ENCODE measurements at places on chromosomes 5 and 9.

GRCh38 chr5:36796155-36796554 is 80.4 kb upstream of the NIPBL start:
- DNase-seq, result no peak

- DNase-seq, result no peak
Observed at GRCh38 chr5:77908787-77909186, 132.6 kb upstream of the TBCA start.

DNA sequence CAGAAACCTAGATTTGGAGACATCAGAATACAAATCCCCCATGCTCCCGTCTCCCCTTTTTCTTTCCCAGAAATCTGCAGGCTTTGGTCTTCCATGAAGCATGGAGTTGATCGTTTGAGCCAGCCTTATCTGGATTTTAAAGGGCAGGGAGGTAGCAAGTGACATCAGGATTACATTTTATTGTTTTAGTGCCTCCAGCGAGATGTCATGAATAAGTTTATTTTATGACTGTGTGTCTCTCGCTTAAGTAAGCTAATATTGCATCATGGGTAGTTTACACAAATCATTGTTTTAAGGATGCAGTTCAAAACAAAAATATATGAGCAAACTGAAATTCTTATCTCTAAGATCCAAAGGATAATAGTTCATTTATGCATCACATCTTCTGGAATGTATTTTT is 50.7 kb upstream of the TNFSF8 start:
- DNase-seq, result peak; percentile 57

GRCh38 chr9:134461426-134461982 is 135.2 kb downstream of the RXRA start:
- peak; percentile 36 for DNase-seq

- no peak for DNase-seq
Observed at GRCh38 chr9:124347968-124348358, 67.3 kb downstream of the PSMB7 start.

DNA sequence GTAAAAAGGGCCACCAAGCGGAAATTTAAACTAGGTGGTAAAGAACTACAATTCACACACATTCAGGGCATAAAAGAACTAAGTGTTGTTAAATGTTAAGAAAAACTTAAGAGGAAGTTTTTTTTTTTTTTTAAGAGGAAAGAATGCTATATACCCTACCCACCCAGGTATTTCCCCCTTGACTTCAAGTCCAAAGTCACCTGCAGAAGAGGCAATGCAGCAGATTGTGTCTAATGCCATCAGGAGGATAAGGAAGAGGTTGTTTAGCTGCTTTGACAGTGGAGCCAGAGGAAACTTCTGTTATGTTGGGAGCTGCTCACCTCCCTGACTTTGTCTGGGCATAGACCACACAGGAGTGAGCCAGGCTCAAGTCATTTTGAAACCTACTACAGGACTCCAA is 69.2 kb downstream of the MPDZ start:
- no peak for DNase-seq

DNA sequence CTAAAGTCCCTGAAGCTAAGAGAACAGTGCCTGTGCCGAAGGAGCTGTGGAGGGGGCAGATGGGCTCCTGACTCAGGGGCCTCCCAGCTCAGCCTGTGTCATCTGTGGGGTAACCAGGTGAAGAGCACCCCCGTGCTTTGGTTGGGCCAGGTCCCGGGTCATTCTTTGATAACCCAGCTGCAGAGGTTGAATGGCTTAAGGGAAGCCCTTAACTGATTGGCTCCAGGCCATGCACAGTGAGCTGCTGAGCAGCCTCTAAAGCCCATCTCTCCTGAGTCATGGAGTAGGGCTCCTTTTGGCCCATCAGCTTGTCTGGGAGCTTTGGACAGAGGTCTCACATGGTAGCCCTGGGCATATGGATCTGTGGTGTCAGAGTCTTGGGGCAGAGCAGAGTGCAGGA is 28.7 kb downstream of the COL27A1 start:
- peak; percentile 45 for DNase-seq

GRCh38 chr9:124839612-124840299 is 13.5 kb upstream of the WDR38 start:
- peak; percentile 62 for DNase-seq

DNA sequence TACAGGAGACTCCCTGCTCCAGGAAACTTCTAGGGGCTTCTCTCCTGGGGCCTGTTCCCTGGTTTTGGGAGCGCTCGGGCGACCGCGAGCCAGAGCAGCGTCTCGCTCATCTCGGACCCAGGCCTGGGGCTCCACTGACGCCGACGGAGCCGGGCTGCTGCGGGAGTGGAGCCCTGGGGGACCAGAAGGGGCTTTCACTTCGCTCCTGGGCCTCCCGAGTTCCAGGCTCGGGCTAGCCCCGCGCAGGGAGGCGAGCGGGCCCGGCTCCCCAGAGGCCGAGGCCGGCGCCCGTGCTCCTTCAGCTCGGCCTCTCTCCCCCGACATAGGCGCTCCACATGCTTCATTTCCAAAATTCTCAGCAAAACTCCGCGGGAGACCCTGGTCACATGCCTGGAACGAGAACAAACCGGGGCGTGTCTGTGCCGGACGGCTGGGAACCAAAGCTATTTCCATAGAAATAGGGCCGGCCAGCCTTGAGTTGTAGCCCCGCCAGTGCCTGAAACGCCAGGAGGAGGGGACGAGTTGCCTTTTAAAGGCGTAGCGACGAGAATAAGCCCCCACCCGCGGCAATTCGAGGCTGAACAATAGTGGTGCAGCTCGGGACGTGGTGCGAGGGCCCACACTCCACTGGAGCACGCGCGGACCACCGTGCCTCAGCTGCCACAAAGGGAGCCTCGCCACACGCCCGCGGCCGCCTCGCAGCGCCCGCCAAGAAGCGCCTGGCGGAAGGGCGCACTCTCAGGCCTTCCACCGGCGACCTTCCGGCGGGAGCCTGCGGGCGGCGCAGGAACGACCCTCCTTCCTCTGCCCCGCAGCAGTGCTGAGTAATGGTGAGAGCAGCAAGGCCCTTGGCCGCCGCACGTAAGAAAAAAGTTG is 1.1 kb upstream of the G3BP1 start:
- peak; percentile 82 for DNase-seq

GRCh38 chr9:95073042-95073607 is 244.4 kb downstream of the FANCC start:
- DNase-seq, result peak; percentile 54

GRCh38 chr9:127611603-127611898 is 526 bp upstream of the STXBP1 start:
- DNase-seq, result no peak

GRCh38 chr5:165569551-165569950 is 2064.1 kb downstream of the MAT2B start:
- DNase-seq, result no peak

- no peak for DNase-seq
Observed at GRCh38 chr9:17480966-17481365, 97.9 kb upstream of the SH3GL2 start.

GRCh38 chr5:110803467-110804326 is 64.9 kb downstream of the SLC25A46 start:
- no peak for DNase-seq

DNA sequence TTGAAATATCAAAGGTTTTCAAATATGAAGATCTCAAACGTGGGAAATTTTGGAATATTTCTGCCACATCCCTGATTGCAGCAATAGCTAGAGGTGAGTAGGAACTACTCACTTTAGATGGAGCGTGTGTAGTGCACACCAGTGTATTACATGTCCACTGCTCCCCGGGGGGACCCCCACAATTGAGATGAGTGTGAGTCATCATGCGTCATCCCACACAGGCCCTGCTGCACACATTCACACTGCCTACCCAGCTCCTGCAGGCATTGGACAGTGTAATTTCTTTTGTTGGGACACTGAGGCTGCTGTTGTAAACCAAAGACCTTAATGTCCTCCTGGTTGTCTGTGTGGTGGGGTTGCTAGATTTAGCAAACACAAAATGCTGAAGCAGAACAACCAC is 280.0 kb downstream of the GAS1 start:
- peak; percentile 66 for DNase-seq

DNA sequence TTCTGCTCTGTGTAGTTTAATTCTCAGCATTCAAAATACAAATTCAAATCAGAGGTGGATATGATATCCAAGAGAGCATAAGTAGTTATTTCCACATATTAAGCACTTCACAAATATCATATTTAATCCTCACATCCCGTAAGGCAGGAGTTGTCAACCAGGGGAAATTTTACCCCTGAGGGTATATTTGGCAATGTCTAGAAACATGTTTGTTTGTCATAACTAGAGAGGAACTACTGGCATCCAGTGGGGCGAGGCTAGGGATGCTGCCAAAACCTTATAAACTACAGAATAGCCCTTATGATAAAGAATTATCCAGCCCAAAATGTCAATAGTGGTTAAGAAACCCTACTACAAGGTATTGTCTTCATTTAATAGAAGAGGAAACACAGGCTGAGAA is 619.4 kb downstream of the SLCO4C1 start:
- DNase-seq, result no peak

GRCh38 chr9:133830310-133830709 is 92.2 kb upstream of the SARDH start:
- DNase-seq, result peak; percentile 24

DNA sequence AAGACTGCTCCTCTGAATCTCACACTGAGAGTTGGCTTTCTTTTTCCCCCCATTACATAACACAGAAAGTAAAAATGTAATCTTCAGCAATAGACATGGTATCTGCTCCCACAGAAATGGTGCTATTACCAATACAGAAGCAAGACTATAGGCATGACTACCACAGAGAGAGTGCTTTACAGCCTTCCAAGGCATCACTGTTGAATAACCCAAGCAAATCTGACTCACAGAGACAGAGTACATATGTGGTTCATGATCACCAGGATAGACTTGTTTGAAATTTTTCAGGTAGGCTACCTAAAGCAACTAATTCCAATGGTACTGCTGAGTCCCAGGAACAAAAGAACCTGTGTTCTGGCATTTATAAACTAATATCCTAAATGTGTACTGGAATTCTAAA is 1373.4 kb upstream of the C9orf72 start:
- DNase-seq, result no peak

- peak; percentile 15 for DNase-seq
Observed at GRCh38 chr5:119355244-119355638, 578 bp upstream of the TNFAIP8 start.

- no peak for DNase-seq
Observed at GRCh38 chr5:12357626-12358025, 453.4 kb upstream of the CTNND2 start.

DNA sequence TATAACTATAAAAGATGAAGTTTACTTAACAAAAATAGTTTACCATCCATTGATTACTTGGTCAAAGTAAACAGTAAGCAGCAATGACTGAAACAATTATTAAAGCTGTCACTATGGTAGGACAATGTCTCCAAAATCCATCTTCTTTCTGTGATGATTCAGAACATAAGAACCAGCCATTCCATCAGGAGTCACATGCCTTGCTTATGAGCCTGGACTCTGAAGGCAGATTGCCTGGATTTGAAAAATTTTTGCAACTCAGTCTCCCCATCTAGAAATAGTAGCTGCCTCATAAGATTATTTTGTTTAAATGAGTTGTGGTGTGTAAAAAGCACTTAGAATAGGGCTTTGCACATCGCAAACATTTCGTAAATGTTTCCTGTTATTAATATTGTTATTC is 136.2 kb downstream of the LIFR start:
- DNase-seq, result peak; percentile 10

- DNase-seq, result no peak
Observed at GRCh38 chr5:170854566-170854965, 7.3 kb upstream of the RANBP17 start.

GRCh38 chr5:58064801-58065200 is 395.1 kb downstream of the PLK2 start:
- DNase-seq, result no peak

DNA sequence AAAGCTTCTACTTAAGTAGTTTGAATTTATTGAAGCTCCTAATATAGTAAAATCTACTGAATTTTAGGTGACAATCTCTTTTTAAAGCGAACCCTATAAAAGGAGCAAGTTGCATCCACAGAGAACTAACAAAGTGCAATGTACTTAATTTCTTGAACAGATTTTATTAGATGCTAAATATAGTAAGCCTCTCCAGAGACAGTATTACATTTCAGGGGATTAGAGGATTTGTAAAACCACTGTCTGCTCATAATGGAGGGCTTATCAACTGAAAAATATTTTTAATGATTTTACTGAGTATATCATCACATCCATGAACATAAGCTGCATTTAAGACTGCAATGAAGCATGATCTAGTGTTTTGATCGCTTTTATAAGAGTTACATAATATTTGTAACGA is 230.0 kb upstream of the EFNA5 start:
- no peak for DNase-seq

DNA sequence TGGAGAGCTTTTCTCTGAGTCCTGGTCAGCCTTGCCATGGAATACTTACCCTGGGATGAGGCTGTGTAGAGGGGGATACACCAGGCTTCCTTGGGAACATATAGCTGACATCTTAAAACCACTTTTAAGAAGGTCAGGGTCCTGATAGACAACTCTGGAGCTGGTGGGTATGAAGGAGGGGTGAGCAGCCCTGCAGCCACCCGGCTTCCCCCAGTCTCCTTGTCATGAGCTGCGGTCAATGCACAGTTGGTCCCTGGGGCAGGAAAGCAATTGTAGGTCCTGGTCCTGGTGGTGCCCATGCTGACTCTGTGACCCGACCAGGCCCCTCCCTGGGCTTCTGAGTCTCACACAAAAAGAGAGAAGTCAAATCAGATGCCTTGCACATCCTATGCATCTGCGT is 63.6 kb downstream of the MRPL36 start:
- DNase-seq, result no peak

- DNase-seq, result no peak
Observed at GRCh38 chr9:27963836-27964235, 390.6 kb upstream of the C9orf72 start.

GRCh38 chr9:32709871-32710270 is 73.5 kb upstream of the TMEM215 start:
- no peak for DNase-seq

GRCh38 chr5:97043511-97043910 is 98.9 kb downstream of the LIX1 start:
- no peak for DNase-seq

DNA sequence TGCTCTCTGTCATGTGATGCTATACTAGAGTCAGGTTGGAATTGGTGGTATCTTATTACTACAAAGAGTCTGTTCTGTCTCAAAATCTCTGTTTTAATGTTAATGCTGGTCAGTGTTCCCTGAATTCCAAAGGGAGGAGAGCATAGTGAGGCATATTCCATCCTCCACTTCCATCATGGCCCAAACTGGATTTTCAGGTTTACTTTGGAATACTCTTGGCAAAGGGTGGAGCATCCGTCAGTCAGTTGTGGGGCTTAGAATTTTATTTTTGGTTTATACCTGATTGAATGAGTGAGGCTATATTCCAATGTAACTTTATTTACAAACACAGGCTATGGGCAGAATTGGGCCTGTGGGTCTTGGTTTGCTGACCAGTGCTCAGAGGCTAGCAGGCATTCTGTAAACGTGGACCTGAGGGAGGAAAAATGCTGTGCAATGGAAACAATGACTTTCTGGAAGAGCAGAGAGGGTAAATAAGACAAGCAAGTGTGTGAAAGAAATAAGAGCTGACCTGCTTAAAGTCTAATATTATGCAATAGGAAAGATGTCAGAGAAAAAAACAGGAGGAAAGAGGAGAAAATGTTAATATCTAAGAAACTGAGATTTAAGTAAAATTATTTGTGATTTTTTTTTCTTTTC is 106.2 kb upstream of the CLINT1 start:
- no peak for DNase-seq

GRCh38 chr9:113210815-113211214 is 10.3 kb downstream of the FKBP15 start:
- DNase-seq, result no peak

GRCh38 chr5:14597080-14597479 is 15.5 kb downstream of the OTULINL start:
- DNase-seq, result no peak

GRCh38 chr5:139458580-139459407 is 3.7 kb downstream of the ECSCR start:
- peak; percentile 94 for DNase-seq

- DNase-seq, result peak; percentile 93
Observed at GRCh38 chr9:21789541-21790037, 12.8 kb upstream of the MTAP start.
